ENCODE measurements at places on chromosomes 5 and 9.

- no peak for DNase-seq
Observed at GRCh38 chr5:74019923-74020322, 393.9 kb downstream of the ARHGEF28 start.

- no peak for DNase-seq
Observed at GRCh38 chr9:14092344-14092743, 221.6 kb downstream of the NFIB start.

DNA sequence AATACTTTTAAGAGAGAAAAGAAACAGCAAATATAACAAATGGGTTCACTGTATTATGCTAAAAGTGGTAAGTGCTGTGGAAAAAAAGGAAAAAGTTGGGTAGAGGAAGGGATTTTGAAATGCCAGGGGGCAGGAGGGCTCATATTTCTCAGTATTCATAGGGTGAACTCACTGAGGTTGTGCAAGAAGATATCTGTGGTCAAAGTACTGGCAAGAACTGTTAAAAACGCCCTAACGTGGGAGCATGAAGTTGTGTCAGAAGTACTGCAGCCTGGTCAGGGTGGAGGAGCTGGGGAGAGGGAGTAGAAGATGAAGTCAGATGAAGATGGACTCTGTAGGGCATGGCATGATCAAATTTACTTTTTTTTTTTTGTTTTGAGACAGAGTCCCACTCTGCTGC is 31.2 kb upstream of the SLC28A3 start:
- DNase-seq, result peak; percentile 72

GRCh38 chr9:106620081-106620480 is 242.9 kb upstream of the ZNF462 start:
- no peak for DNase-seq

All from Daoy (cell line).